Heart left ventricle (tissue), 16 donors: ENCODE measurements at places on chromosomes 4 and X. TPM values are rescaled to one million over a fixed set of nuclear protein-coding genes. Genes with fewer than 3 reads are reported as not detected.

The BRS3 gene
- total RNA-seq = not detected

The FDCSP gene
- not detected for total RNA-seq

GRCh38 chrX:136034668-136035067, 49.4 kb downstream of the SLC9A6 start:
- no peak for DNase-seq
- H3K27ac ChIP-seq = no peak overlapping the region
- no peaks in the 10 kb centered on the region for H3K4me1 ChIP-seq
- H3K4me3 ChIP-seq = no peak overlapping the region

DNA sequence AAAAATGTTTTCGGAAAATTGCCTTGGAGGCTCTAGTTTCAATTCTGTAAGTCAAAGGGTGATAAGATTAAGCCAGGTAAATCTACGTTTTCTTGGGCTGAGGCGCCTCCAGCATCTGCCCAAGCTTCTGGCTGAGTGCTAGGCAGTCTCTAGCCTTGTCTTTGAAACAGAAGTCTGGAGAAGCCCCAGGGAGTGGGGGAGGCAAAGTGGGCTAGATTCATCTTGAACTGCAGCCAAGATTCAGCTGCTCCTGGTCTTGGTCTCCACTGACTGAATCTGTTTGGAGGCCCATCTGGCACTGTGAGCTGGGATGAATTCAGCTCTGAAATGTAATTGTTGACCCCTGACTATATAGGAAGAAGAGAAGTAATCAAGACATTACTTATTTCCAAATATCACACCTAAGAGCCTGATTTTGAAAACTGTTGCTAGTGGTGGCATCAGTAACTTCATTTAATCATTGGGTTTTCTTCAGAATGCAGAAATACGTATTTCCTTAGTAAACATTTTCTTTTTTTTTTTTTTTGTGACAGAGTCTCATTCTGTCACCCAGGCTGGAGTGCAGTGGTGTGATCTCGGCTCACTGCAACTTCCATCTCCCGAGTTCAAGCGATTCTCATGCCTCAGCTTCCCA, 187.3 kb upstream of the LEF1 start:
- H3K36me3 ChIP-seq = no peaks in the 10 kb centered on the region
- no peaks in the 10 kb centered on the region for H3K27me3 ChIP-seq
- no peak overlapping the region for H3K27ac ChIP-seq
- peaks cover 16% of the 10 kb centered on the region for H3K4me1 ChIP-seq

- no peaks in the 10 kb centered on the region for H3K27me3 ChIP-seq
- peaks cover 9% of the 10 kb centered on the region for H3K36me3 ChIP-seq
- no peaks in the 10 kb centered on the region for H3K4me1 ChIP-seq
- no peak for DNase-seq
Measured at GRCh38 chrX:48945517-48946348, 11.7 kb downstream of the OTUD5 start.

- peaks cover 8% of the 10 kb centered on the region for H3K4me1 ChIP-seq
- H3K4me3 ChIP-seq = no peak overlapping the region
- DNase-seq = no peak
- H3K27me3 ChIP-seq = no peaks in the 10 kb centered on the region
- no peaks in the 10 kb centered on the region for H3K36me3 ChIP-seq
Measured at GRCh38 chr4:147533331-147533730, 52.4 kb downstream of the EDNRA start.

DNA sequence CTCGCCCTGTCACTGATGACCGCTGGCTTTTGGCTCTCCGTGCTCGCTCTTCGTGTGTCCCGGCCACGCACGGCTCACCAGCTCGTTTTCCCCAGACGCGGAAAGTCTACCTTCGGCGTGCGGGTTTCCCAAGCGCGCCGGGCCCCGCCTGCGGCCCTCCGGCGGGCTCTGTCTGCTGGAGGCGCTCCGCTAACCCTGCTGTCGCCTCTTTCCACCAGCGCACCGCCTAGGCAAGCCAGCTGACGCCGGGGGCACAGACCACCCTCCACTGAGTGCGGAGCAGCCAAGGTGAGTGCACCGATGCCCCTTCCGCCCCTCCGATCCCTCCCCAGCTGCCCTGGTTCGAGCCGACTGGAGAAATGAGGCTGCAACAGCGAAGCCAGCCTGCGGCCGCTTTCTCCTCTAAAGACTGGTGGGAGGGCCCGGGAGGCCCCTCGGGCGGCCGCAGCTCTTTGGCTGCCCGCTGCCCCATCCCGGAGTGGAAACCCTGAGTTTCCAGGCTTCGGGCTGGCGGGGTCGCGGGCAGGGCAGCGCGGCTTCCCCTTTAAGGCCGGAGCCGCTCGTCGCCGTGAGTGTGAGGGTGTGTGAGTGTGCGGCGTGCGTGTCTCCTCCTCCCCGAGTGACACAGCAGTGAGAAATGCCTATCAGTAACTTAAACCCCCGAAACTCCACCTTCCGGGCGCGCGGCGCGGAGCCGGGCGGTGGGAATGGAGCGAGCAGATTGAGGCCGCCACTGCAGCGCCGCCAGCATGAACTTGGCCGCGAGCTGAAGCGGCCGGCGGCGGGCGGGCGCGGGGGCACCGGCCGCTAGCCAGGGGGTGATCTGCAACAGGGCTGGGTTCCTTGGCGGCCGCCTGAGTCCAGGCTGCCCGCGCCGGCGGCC, at the start of gene MAMLD1:
TSS of gene MAMLD1 (plus strand) at position 719 of the 883 bp plus-strand sequence. CDS start 82,200 bp downstream, outside the sequence.
- H3K4me3 ChIP-seq = peak within 1 kb of the TSS; percentile 67
- H3K27ac ChIP-seq = no peak within 1 kb of the TSS
- H3K36me3 ChIP-seq = no peaks in the 10 kb centered on the region
- peaks cover 5% of the 10 kb centered on the region for H3K4me1 ChIP-seq
- H3K27me3 ChIP-seq = peaks cover 4% of the 10 kb centered on the region

DNA sequence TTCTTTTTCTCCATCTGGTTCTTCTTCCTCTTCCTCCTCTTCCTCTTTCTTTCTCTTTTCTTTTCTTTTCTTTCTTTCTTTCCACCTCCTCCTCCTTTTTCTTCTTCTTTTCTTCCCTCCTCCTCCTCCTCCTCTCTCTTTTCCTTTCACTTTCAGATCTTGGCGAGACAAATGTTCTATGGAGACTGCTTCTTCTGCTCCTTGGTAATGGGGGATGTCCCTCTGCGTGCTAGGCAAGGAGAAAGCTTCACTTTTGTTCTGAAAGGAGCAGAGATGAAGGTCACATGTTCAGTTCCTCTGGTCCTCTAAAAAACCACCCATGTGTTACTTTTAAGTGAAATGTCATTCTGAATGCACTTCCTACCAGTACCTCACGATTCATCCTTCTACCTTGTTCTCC, 33.2 kb downstream of the NBDY start:
- no peak overlapping the region for H3K27ac ChIP-seq
- no peak for DNase-seq
- H3K27me3 ChIP-seq = no peaks in the 10 kb centered on the region
- no peaks in the 10 kb centered on the region for H3K36me3 ChIP-seq
- H3K4me3 ChIP-seq = no peak overlapping the region
- peaks cover 16% of the 10 kb centered on the region for H3K4me1 ChIP-seq

DNA sequence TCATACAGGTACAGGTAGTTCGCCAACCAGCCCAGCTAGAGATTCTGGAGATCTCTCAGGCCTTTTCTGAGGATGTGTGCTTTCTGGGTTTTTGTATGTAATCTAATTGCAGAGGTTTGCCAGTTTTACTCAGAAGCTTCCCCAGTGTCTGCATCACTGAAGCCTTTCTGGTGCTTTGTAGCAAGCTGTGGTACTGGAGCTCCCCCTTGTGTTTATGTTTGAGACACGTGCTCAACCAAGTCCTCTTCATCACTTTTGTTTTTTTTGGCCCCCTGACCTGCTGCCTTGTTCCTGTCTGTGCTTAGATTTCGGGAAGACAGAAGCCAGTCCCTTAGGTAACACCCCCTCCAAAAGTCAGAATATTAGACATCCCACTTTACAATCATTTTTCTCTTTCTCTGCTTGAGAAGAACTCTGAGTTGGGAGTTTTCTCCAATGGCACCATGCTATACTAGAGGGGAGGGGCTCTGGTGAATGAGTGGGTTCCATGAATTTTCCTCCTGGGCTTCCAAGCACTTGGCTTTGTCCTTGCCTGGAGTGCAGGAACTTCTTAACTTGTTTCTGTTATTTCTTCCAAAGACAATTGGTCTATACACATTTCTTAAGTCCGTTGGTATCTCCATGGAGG, 128.4 kb upstream of the TBC1D9 start:
- DNase-seq = peak; percentile 42
- H3K27me3 ChIP-seq = no peaks in the 10 kb centered on the region
- H3K36me3 ChIP-seq = no peaks in the 10 kb centered on the region
- H3K27ac ChIP-seq = no peak overlapping the region

GRCh38 chr4:176198316-176198903, 3.0 kb upstream of the SPATA4 start:
- no peaks in the 10 kb centered on the region for H3K36me3 ChIP-seq
- H3K27ac ChIP-seq = no peak overlapping the region
- no peak overlapping the region for H3K4me3 ChIP-seq
- no peaks in the 10 kb centered on the region for H3K27me3 ChIP-seq
- no peaks in the 10 kb centered on the region for H3K4me1 ChIP-seq

DNA sequence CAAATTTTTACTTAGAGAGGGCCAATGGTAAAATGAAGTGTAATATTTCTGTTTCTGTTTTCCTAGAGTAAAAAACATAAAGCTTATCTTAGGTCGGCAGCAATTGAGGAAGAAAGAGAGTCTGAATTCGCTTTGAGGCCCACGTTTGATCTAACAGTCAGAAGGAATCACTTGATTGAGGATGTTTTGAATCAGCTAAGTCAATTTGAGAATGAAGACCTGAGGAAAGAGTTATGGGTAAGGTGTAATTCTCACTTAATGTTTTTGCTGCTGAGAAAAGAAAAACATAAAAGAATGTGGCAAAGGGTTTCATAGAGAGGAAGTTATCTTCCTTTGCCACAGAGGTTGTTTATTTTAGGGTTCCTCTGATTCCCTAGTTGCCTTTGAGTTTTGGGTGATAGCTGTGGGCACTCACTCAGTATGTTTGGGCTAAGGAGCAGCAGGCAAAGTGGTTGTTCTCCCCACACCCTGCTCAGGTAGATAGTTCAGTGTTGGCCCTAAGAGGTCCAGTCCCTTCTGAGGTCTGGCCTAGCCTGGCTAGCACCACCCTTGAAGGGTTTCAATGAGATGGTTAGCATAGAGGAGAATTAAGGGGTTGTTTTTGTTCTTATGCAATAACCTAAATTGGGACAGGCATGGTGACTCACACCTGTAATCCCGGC, 32.3 kb downstream of the HERC5 start:
- H3K36me3 ChIP-seq = no peaks in the 10 kb centered on the region
- H3K4me3 ChIP-seq = no peak overlapping the region
- no peaks in the 10 kb centered on the region for H3K4me1 ChIP-seq
- no peaks in the 10 kb centered on the region for H3K27me3 ChIP-seq

- H3K4me1 ChIP-seq = no peaks in the 10 kb centered on the region
- no peak overlapping the region for H3K4me3 ChIP-seq
- DNase-seq = no peak
- H3K27me3 ChIP-seq = no peaks in the 10 kb centered on the region
Measured at GRCh38 chr4:144507311-144508101, 138.4 kb upstream of the HHIP start.
